ENCODE measurements at places on chromosomes 2 and 18. TPM values are rescaled to one million over a fixed set of nuclear protein-coding genes. Genes with fewer than 3 reads are reported as not detected.
A peak's percentile ranks its signal among the peaks of the same experiment; 100 is the strongest.

DOCK10 gene
- total RNA-seq, result 23.9 TPM

TNFAIP6 gene
- not detected for total RNA-seq

ANKRD12 gene
- total RNA-seq, result 7.9 TPM

ELOA2 gene
- total RNA-seq, result not detected

DNA sequence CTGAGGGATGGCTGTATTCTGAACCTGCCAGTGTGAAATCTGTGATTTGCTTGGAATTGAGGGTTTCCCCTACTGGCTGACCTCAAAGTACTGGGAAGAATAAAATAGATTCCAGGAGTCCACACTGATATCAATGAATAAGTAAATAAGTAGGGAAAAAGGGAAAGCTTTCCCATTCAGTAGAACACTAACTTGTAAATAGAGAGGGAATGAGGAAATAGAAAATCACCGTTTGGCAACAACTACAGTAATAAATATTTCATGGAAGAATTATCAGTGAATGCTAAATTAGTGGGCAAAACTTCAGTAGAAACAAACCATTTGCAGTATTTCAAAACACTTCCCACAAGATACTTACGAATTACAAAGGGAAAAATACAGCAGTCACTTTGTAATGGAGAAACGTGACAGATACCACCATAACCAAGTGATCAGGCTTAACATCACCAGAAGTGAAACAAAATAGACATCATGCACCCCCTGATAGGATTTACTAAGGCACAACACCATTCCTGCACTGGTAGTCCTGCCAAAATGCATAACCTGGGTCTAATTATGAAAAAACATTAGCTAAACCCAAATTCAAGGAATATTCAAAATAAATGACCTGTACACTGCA, 88.5 kb downstream of the ICA1L start:
- no peak for DNase-seq

DNA sequence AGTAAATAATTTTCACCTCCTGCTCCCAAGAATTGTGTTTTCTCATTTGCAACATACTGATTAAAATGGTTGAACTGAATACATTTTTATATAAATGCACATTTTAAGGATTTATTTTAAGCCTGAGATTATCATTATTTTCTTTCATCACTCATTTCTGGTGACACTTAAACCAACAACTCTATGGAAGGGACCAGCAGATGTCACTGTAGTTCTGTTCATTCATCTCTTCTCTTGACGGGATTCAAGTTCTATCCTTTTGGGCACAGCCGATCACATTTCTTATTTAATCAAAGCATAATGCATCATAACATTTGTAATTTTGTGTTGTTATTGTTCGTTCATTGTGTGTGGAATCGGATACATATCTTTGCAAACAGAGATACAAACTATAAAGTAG, 417.9 kb downstream of the HRH4 start:
- peak; percentile 2 for DNase-seq

GRCh38 chr2:26846334-26847306, 1.3 kb upstream of the DPYSL5 start:
- peak; percentile 67 for DNase-seq

- no peak for DNase-seq
Observed at GRCh38 chr2:151189125-151189524, 72.5 kb downstream of the RBM43 start.

- DNase-seq, result no peak
Observed at GRCh38 chr2:42957861-42958301, 165.5 kb upstream of the HAAO start.

GRCh38 chr2:138306626-138307025, 194.9 kb upstream of the SPOPL start:
- DNase-seq, result no peak

- no peak for DNase-seq
Observed at GRCh38 chr2:190579915-190580846, 45.7 kb upstream of the NEMP2 start.

- DNase-seq, result no peak
Observed at GRCh38 chr2:23285091-23285800, 99.7 kb upstream of the KLHL29 start.

All from NCI-H460 (cell line).